ENCODE measurements at places on chromosomes 16 and 17. TPM values are rescaled to one million over a fixed set of nuclear protein-coding genes. Genes with fewer than 3 reads are reported as not detected.

KRTAP1-5 gene
- total RNA-seq = not detected

HOXB13 gene
- total RNA-seq = not detected

KCNH6 gene
- not detected for total RNA-seq

CDK3 gene
- 7.5 TPM for total RNA-seq

SLC38A7 gene
- total RNA-seq = 40.2 TPM

RUNDC3A gene
- 3.4 TPM for total RNA-seq

HERPUD1 gene
- 252 TPM for total RNA-seq

ZSCAN10 gene
- total RNA-seq = 0.22 TPM

BAIAP3 gene
- total RNA-seq = 2.6 TPM

TMED6 gene
- 0.64 TPM for total RNA-seq

GRCh38 chr17:4536742-4537411 lies 18.3 kb downstream of the MYBBP1A start:
- no peak for DNase-seq

GRCh38 chr16:74463888-74464287 lies 42.6 kb upstream of the CLEC18B start:
- no peak for DNase-seq

DNA sequence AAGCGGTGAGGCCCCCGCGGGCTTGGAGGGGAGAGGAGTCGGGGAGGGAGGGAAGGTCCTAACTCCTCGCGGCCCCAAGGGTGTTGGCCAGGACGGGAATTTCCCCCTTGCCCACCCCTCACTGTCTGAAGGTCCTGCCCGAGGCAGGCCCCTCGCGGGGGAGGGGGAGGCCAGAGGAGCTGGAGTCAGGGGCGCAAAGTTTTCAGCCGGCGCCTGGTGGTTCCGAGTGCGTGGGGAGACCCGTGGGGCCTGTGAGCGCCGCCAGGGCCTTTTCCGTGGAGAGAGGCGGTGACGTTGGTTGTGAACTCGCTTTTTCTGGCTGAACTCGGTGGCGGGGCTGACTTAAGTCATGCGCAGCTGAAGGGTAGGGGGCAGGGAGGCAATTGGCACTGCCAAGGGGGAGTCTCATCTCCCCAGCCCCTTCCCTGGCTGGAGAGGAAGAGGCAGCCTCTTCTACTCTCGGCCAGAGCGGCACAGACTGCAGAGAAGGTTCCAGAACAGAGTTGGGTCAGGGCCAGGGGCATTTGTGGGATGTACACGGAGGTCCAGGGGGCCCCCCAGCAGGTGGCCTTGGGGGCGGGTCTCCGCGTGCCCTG lies 1.5 kb downstream of the CACNA1H start:
- no peak for DNase-seq

- DNase-seq = no peak
Observed at GRCh38 chr16:11092788-11093571, 148.6 kb downstream of the CLEC16A start.

GRCh38 chr17:66715745-66716156 lies 119.2 kb upstream of the CACNG5 start:
- DNase-seq = peak; percentile 43

DNA sequence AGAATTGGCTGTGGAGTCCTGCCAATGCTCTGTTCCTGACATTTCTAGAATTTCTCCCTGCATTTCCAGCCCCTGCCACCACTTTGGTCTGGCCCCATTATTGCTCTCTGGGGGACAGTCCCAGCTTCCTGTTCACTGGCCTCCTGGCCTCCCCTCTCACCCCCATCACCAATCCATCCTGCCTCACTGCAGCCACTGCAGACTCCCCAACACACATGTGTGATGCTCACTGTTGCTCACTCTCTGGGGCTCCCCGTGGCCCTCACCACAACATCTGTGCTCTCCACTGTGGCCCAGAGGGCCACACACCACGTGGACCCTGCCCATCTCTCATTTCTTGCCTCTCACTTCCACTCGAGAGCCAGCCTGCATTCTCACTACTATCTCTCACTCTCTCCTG lies 64.6 kb downstream of the SREBF1 start:
- no peak for DNase-seq

DNA sequence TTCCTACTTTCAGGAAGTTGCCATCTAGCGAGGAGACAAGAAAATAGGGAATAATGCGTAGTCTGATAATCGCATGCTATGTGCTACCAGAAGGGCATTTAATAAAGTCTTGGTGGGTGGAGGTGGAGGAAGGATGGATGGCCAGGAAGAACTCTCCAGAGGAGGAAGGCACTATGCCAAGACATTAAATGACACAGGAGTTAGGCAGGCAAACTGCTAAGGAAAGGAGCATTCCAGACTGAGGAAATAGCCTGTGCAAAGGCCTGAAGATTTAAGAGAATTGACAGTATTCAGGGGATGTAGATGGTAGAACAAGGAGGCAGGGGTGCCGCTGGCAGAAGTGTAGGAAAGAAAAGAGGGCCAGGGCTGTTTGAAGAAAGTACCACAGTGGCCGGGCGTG lies 19.3 kb upstream of the ARHGAP44 start:
- DNase-seq = no peak

GRCh38 chr16:58026139-58026704 lies 668 bp downstream of the MMP15 start:
- DNase-seq = peak; percentile 28

DNA sequence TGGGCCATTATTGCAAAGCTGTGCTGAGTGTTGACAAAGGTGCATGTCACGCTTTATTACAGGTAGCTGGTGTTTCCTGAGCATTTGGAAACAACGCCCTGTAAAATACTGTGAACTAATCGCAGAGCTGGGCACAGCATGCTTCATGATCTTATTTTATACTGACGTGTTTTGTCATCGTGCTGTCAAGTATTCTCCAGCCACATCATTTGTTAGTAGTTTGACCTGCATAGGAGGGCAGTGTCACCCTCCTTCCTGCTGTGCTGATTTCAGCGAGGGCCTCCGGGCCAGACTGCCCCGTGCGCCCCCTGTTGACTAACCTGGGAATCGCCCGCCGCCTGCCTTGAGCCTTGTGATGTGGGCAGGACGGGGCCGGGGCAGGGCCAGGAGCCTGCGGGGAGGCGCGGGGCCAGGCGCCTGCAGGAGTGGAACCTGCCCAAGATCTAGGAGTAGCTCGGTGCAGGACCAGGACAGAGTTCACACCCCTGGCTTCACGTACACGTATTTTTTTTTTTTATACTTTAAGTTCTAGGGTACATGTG lies 820.7 kb downstream of the KCNJ18 start:
- no peak for DNase-seq

- no peak for DNase-seq
Observed at GRCh38 chr17:338442-339192, 14.0 kb downstream of the RPH3AL start.

- no peak for DNase-seq
Observed at GRCh38 chr17:62073993-62074392, 8.9 kb upstream of the MED13 start.

DNA sequence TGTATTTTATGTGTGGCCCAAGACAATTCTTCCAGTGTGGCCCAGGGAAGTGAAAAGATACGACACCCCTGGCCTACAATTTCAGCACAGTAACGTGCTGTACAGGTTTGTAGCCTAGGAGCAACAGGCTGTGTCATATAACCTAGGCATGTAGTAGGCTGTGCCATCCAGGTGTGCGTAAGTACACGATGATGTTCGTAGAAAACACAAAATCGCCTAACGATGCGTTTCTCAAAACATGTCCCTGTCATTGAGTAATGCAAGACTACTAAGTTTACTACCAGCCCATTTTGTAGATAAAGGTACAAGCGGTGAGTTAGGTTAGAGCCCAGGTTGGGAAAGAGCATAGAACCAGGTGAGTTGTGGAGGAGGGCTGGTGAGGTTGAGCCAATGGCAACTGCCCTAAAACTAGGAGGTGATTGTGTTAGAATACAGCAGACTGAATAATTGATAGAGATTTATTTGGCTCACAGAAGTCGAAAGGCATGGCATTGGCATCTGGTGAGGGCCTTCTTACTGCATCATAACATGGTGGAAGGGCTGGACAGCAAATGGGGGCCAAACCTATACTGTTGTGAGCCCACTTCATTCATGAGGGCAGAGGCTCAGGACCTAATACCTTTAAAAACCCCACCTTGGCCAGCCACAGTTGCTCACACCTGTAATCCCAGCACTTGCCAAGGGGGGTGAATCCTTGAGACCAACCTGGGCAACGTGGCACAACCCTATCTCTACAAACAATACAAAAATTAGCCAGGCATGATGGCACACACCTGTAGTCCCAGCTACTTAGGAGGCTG lies 4.2 kb downstream of the EIF1 start:
- DNase-seq = no peak

- peak; percentile 37 for DNase-seq
Observed at GRCh38 chr17:4297351-4297750, 33.6 kb upstream of the ANKFY1 start.

DNA sequence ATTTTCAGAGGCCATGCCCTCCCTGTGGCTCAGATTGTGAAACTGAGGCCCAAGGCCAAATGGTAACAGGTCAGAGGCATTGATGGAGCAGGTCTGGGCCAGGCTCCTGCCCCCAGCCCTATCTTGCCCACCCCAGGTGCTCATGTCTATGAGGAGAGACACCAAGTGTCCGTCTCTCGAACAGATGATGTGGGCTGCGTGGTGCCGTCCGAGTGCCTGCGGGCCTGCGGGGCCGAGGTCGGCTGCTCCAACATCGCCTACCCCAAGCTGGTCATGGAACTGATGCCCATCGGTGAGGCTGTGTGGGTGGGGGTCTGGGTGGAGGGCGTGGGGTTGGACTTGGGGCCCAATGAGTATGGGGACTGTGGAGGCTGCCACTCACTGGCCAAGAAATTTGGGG lies 8.7 kb upstream of the FAM83G start:
- no peak for DNase-seq

DNA sequence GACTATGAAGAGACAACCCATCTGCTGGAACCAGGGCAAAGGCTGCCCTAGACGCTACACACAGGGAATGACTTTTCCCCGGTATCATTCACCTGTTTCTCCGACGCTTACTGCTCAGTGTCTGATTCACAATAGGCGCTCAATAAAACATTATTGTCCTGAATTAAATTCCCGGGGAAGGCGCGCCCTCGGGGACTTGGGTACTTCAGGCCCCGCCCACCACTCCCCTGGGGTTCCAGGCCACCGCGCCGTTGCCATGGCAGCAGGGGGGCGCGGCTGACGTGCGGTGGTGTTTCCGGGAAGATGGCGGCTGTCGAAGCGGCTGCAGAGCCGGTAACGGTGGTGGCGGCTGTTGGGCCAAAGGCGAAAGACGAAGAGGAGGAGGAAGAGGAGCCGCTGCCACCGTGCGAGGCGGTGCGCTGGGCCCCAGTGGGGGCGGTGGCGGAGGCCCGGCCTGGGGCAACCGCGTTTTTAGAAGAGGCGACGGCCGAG lies at the start of gene RUNDC1:
Gene RUNDC1, plus strand, starts transcription at position 292 of the 492 bp plus-strand sequence. Its CDS starts 12 bp downstream, at position 304.
- peak; percentile 55 for DNase-seq
